ENCODE measurements at places on chromosomes 3 and 15. TPM values are rescaled to one million over a fixed set of nuclear protein-coding genes. Genes with fewer than 3 reads are reported as not detected.

- no peak for DNase-seq
These were observed 60.0 kb downstream of the AAGAB start for GRCh38 chr15:67194171-67195114.

DNA sequence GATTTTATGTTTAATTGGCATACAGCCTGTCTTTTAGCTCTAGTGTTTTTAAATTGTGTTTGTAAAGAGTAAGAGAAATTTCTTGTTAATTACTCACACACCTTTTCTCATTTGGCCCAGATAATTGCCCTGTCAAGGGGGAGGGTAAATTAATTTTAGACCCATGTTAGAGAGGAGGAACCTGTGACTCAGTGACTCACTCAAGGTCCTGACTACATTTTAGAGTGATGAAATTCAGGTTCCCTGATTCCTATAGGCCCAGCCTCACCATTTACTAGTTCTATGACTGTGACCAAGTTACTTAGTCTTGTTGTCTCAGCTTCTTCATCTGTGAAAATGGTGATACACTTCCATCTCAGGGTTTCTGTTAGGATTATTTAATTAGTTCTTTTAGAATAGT, 125.2 kb upstream of the DPH6 start:
- no peak for DNase-seq

DNA sequence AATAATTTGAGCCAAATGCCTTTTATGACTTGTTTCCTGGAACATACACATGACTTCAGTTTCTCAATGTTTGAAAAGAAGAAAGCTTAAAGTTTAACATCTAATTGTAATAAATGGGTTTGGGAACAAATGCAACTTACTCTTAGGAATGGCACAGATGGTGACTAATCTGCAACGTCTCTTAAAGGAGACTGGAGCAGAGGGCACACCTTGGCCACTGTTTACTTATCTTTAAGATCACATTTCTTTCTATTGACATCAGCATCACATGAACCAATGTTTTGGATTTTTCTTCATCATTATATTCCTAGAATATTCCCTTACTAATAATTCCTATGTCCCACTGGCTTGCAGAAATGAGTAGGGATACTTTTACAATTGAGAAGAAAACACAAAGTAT, 229.5 kb downstream of the CHL1 start:
- DNase-seq: no peak

- no peak for DNase-seq
These were observed 44.4 kb downstream of the EPHB1 start for GRCh38 chr3:134839422-134839821.

DNA sequence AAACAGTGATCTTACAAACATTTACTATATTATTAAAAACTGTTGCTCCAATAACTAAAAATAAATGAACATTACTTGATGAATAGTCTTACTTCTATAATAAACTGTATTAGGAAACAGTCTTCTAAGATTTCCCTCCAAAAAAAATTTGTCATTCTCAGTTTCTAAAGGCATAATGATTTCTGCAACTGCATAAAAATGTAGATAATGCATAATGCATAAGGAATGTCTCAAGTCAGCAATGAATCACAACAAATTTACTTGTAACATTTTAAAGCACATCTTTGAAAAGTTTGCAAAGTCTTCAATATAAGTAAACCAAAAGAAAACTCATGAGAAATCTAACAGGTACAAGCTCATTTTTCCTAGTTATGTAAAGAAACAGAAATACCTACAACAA, 113.5 kb downstream of the VPS13C start:
- no peak for DNase-seq

GRCh38 chr3:134364061-134364935, 9.9 kb downstream of the AMOTL2 start:
- DNase-seq: no peak

DNA sequence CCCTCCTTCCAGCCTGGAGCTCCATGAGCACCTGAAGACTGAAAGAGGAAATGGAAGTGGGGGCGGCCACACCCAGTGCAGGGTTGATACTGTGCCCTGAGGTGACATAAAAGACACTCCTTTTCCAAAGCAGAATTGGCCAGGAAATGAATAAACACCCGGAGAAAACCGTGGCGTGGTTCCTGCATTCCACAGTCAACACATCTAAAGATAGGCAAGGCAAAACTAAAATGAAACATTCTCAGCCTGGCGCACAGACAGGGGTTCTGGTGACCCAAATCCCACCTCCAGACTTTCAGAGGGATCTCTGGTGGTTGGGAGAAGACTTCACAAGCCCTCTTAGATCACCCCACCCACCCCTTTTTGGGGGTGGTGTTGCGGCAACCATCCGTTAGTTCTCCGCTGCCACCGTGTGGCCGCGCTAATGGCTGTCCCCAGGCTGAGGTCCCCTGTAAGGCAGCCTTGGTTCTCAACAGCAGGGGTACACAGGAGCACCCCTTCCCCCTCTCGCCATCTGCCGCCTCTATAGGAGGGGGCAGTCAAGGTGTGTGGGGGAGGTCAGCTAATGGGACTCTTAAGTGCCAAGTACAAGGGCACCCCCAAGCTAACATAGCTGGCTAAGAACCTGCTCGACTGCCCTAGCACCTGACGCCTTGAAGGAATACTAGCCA, 2.5 kb upstream of the MST1R start:
- DNase-seq: peak; percentile 49

- DNase-seq: no peak
These were observed 12.8 kb upstream of the PDCD7 start for GRCh38 chr15:65146438-65146837.

DNA sequence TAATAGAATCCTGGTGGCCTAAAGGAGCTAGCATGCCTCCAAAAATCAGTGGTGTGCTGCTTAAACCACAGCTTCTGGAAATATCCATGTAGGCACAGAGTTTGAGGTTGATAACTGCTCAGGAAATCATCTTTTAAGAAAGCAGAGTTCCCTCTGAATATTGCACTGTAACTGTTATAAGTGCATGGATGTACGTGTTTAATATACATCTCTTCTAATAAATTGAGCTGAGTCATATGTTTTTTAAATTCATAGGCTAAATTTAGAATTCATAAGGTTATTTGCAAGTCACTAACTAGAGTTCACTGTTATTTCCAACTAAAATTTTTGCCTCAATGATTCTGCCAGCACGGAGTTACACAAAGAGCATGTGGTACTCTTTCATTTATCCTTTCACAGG, 68.9 kb downstream of the MYH15 start:
- DNase-seq: no peak

- DNase-seq: peak; percentile 57
These were observed 44.6 kb upstream of the NEDD4 start for GRCh38 chr15:56038015-56038414.

Gene SLC9C1
- total RNA-seq: not detected

Gene LRRC2
- total RNA-seq: 0.33 TPM

Gene BNC1
- total RNA-seq: not detected

Gene WDR93
- 0.19 TPM for total RNA-seq

Gene CAND2
- 4.3 TPM for total RNA-seq
